Fibroblast of villous mesenchyme (primary cell): ENCODE measurements at places on chromosomes 2 and 18. TPM values are rescaled to one million over a fixed set of nuclear protein-coding genes. Genes with fewer than 3 reads are reported as not detected.

The TRMT61B gene
- total RNA-seq, result 12.5 and 13.9 TPM in 2 replicates

DNA sequence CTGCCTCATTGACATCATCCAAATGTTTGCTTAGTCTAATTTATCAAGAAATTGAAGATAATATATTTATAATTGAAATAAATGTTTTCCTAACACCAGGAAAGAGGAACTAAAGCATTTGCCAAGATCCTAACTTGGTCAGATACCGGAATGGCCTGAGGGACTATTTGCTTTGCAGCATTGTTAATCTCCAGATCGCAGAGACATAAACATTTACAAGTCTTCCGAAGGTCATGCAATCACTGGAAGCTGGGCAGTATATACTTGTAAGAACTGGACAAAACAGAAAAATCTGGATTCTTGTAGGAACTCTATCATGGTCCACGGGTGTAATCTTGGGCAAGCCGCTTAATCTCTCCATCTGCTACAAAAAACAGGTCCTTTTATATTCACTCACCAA is 42.2 kb downstream of the CYBRD1 start:
- peak; percentile 67 for DNase-seq

DNA sequence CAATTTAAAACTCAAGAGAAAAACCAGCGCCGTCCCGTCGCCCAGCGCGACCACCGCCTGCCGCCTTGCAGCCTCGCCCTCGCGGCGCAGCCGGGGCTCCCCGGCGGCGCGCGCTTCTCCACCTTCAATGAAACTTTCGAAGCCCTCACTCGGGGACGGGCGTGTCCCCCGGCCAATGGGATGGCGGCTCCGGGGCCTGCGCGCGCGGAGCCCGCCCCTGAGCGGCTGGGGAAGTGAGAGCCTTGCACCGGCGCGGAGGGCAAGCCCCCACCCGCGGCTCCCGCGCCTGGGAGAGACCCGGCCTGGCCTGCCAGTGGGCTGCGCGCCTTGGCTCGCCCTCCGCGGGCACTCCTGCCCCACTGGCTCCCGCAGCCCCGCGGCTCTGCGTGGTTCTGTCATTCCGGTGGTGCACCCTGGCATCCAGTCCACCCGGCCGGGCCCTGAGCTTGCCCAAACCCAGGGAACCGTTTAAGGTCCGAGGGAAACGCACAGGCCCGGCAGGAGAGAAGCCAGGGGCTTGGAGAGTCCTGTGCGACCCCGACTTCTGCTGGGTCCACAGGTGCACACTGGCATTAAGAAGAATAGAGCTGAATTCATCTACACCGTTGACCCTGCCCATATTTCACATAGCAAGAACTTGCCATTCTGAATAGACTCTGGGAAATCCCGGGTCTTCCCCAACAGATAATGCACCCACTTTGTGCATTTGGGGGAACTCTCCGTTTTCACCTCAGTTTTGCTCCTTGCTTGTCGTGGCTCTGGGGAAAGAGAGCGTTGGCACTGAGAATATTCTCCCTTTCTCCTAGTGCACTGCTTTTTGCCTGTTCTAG is at the start of gene PIEZO2:
Gene PIEZO2 (minus strand): TSS at position 129 of the 830 bp plus-strand sequence. CDS start 981 bp downstream, outside the sequence.
- DNase-seq, result peak; percentile 77

- no peak for DNase-seq
Measured at GRCh38 chr2:192122141-192122540, 72.6 kb downstream of the TMEFF2 start.

DNA sequence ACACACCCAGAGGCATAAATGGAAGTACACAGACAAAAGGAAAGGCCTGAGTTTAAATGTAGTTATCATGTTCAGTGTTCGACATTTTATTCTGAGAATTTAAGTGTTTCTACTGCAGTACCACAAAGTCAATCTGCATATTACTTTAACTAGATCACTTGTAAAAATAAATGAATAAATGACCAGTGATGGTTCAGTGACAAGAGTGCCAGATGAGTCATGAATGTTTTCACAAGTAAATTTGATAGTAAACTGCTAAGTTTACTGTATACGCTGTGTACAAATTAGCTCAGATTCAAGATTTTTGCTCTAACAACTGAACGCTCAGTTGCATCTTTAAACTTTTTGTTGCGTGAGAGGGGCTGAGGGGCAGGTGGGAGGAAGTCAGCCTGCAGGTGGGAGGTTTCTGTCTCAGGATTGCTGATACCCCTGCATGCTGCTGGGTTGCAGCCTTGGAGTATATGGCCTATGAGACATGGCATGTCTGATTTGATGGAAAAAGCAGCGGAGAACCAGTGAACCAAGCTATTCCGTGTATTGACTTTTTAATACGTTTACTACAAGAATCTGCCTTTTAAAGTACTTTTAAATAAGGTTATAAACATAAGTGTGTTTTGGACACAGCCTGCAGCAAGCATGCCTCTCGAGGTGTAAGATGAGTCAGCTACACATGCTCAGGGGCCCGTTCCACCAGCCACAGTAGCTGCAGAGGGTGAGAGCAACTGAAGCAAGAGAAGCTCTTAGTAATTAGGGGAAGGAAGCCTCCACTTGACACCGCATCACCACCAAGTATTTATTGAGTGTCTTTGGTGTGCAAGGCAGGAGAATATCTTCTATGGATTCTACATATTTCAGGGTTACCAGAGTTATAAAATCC is 245.1 kb downstream of the NEDD4L start:
- peak; percentile 63 for DNase-seq
